ENCODE measurements at places on chromosomes 11 and 22.

GRCh38 chr11:73318501-73319011 lies 10.5 kb downstream of the ARHGEF17 start:
- DNase-seq: no peak

GRCh38 chr22:17845790-17846189 lies 71.5 kb upstream of the BID start:
- DNase-seq: no peak

DNA sequence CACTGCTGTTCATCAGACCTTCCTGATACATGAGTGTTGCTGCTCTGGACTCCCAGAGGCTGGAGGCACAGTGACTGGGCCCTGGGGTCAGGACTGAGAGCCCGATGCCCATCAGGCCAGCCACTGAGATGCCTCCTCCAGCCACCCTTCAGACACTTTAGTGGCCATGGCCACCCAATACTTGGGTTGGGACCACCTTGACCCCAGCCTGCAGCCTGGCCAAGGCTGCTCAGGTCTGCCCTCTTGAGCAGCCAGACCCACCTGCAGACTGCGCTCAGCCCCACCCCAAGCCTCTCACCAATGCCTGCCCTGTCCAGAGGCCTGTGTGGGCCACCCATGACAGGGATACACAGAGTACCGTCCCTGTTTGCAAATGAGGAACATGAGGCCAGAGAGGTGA lies 4.2 kb downstream of the RNF215 start:
- DNase-seq: no peak

GRCh38 chr11:29495676-29496075 lies 521.2 kb downstream of the KCNA4 start:
- no peak for DNase-seq

DNA sequence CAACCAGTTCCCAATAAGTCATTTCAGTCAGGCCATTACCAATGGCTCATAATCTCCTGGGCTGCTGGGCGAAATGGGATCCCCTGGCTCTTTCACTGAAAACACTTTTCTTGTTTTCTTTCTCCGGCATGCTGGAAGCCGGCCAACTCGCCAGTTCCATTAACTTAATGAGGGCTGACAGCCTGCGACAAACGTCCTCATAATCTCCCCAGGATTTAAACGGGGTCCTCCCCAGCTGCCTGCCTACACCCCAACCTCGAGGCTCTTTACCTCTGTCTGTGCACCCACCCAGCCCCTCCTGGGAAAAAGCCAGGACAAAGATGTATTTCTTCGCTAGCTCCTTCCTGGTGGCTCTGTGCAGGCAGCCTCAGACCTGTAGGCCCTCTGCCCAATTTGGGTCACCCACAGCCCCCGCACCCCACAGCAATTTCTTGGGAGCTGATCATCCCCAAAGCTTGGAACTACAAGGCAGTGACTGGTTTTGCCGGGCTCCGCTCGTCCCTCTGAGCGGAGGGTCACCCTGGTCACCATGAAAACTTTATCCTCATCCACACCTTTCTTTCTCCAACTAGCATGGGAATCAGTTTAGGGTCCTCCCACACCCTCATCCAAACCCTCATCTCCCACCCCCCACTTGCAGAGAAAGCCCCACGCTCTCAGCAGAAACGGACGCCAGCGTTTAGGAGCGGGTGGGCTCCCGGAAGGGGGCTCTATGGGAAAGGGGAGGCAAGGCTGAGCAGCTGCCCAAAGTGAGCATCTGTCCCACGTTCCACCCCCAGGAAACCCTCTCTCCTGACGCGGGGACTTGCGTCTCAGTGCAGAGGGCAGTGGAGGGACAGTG lies 51.1 kb upstream of the KCNQ1OT1 start:
- peak; percentile 9 for DNase-seq

GRCh38 chr11:71452199-71453036 lies 585 bp upstream of the NADSYN1 start:
- peak; percentile 31 for DNase-seq

DNA sequence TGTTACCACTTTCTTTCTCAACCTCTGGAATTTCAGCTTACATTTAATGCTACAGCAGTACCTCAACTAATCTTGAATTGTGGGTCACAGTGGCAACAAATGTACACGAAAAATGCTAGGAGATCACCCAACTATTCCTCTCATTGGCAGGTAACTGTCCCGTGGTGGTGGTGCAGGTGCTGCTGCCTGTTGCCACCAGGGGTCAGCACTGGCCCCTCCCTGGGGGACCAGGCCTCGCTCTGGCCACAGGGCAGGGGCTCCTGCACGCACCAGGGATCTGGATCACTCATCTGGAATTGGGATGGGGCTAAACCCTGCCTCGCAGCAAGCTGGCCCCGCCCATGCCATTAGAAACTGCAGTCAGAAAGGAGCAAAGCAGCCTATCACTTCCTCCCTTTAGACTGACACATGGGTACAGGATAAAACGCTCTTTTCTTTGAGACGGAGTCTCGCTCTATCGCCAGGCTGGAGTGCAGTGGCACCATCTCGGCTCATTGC lies 6.9 kb upstream of the POLDIP3 start:
- peak; percentile 72 for DNase-seq

- no peak for DNase-seq
These were observed 129.1 kb downstream of the SNX19 start for GRCh38 chr11:130787092-130787616.

DNA sequence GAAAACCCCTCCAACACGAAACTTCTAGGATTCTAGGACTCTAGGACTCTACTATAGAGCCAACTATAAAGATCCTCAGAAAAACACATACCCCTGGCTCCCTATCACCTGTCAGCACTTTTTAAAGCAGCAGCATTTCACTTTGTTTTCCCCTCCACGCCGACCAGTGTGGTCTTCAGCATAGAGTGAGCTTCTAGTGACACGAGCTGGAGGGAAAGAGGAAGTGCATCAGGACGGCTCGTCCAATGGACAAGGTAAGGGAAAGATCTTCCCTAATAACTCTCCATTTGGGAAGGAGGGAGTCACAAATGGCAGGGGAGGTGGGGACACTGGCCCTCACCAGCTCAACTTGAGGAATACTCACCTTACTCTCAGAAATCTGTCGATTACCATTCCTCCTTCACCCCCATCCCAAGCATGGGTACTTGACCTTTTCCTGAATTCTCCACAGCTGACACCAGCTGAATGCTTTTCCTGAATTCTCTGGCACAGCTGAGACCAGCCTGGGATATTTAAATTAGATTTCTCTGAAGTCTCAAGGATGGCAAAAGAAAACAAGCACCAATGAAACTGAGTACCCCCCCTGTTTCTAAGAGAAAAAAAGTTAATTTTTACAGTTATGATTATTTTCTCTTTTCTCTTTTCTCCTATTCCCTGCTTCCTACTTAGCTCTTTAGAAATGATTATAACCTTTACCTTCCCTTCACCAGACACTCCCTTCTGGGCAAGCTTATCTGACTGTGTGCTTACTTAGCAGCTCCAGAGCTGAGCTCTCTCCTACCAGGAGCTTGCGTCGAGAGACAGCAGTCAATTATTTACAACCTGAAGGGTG lies 33.3 kb upstream of the NNMT start:
- DNase-seq: no peak

- no peak for DNase-seq
These were observed 5.8 kb downstream of the ARSA start for GRCh38 chr22:50621948-50622722.

GRCh38 chr11:132311703-132312102 lies 941.3 kb downstream of the NTM start:
- DNase-seq: no peak

DNA sequence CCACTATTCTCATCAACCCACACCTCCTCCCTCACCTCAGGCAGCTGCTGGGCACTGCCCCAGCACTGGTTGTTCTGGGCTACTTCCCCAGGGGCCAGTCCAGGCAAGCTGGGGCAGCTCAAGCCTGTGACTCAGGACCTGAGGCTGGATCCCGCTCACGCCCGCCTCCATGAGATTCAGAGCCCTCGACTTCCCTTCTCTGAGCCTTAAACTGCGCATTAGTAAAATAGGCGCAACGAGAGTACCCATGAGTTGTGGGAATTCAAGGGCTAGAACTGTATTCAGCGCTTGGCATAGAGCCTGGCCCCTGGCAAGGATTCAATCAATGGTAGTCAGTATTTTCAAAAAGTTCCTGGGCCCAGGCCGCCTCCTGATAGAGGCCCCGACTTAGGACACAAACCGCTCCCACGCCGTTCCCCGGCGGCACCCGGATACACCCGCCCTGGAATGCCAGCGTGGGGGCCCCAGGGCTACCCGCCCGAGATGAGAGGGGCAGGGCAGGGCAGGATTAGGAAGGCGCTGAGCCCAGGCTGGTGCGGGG lies 723 bp upstream of the CD82 start:
- no peak for DNase-seq

DNA sequence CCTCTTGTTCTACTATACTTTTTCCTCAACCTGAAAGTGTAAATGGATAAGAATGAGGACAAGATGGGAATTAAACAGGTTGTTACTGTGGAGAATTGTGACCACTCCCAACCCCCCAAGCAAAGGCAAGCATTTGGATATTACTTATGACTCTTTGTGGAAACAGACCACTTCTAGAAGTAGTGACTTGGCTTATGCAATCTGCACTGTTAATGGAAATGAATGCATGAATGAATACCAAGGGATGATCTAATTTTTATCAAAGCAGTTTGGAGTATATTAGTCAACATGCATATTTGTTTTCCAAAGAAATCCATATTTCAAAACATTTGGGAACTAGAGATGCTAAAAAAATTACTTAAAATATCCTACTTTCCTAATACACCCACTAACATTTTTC lies 35.3 kb downstream of the AMOTL1 start:
- no peak for DNase-seq

DNA sequence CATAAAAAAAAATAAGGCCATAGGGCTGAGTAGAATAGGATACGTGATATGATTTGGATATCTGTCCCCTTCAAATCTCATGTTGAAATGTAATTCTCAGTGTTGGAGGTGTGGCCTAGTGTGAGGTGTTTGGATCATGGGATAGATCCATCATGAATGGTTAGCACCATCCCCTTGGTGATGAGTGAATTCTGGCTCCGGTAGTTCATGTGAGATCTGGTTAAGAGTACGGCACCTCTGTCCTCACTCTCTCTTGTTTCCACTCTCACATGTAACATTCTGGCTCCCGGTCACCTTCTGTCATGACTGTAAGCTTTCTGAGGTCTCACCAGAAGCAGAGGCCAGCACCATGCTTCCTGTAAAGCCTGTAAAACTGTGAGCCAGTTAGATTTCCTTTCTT lies 45.5 kb downstream of the RAB30 start:
- DNase-seq: no peak

- DNase-seq: no peak
These were observed 16.6 kb upstream of the EFCAB6 start for GRCh38 chr22:43828725-43828997.

- DNase-seq: peak; percentile 96
These were observed 2.3 kb downstream of the CASTOR1 start for GRCh38 chr22:30286813-30287647.

GRCh38 chr22:47251911-47252310 lies 489.5 kb downstream of the TBC1D22A start:
- DNase-seq: peak; percentile 35

- no peak for DNase-seq
These were observed 315.5 kb downstream of the OPCML start for GRCh38 chr11:133216813-133217212.

- DNase-seq: no peak
These were observed 875.3 kb downstream of the NTM start for GRCh38 chr11:132245403-132246385.

DNA sequence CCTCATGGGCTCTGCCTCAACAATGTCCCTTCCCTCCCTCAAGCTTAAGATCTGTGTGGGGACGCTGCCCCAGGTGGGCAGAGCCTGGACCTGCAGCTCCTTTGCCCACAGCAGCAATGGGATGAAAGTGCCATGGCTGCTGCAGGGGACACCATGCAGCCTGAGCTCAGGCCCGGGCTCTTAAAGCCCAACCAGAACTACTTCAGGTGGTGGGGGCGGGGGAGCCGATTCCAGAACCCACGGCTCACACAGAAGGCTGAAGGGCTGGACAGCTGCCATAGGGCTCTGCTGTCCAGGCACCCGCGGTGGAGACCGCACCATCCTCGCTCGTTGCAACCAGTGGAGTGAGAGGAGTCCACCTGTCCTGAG lies 12.5 kb downstream of the CHID1 start:
- no peak for DNase-seq

DNA sequence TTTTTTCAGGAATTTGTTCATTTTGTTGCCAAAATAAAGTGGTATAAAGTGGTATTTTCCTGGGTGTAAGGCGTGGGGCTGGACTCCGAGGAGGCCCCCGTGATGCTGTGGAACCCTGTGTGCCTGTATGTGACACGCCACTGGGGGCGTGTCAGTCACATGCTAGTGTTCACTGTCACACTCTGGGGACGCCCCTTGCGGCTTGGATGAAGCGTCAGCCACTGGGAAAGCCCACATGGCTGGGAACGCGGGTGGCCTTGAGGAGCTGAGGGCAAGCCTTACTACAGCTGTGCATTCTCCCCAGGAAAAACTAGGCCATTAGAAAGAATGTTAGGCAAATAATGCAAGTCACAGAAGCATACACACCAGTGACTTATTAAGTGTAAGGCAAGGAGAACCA lies 77.0 kb upstream of the SLC25A18 start:
- DNase-seq: no peak

DNA sequence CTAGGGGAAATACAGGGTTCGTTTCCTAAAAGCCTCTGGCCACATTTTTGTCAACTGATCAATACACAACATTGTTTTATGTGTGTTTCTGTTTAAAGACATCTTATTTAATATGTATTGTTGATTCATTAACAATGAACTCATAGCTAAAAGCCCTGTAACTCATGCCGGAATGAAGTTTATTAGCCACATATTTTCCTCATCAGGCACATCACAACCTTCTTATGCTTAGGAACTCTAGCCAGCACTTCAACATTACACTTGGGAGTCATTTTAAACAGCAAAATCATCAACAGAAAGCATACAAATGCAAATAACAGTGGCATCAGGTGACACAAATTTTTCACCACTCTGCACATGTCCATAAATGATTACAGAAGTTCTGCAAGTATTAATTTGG lies 15.1 kb upstream of the BLID start:
- DNase-seq: no peak

GRCh38 chr11:131979364-131979763 lies 608.9 kb downstream of the NTM start:
- DNase-seq: no peak

GRCh38 chr11:117654281-117655255 lies 142.4 kb downstream of the DSCAML1 start:
- DNase-seq: no peak

DNA sequence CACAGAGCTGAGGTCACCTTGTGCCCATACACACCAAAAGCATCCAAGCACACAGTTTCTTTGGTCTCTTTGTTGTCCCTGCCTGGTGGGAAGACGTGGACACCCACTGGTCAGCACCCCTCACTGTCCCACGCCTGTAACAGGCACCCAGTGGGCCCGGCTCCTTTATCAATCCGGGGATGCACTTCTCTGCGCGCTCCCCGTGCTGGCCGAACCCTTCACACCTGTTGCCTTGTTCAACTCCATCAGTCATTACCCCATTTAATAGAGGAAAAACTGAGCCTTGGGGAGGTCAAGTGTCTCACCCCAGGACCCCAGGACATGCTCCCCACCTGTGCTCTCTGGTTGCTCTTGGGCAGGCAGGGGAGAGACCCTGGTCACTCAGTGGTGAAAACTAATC lies 49.7 kb upstream of the FGF3 start:
- DNase-seq: peak; percentile 31
